ENCODE measurements at places on chromosomes 16 and 17. TPM values are rescaled to one million over a fixed set of nuclear protein-coding genes. Genes with fewer than 3 reads are reported as not detected.

DNA sequence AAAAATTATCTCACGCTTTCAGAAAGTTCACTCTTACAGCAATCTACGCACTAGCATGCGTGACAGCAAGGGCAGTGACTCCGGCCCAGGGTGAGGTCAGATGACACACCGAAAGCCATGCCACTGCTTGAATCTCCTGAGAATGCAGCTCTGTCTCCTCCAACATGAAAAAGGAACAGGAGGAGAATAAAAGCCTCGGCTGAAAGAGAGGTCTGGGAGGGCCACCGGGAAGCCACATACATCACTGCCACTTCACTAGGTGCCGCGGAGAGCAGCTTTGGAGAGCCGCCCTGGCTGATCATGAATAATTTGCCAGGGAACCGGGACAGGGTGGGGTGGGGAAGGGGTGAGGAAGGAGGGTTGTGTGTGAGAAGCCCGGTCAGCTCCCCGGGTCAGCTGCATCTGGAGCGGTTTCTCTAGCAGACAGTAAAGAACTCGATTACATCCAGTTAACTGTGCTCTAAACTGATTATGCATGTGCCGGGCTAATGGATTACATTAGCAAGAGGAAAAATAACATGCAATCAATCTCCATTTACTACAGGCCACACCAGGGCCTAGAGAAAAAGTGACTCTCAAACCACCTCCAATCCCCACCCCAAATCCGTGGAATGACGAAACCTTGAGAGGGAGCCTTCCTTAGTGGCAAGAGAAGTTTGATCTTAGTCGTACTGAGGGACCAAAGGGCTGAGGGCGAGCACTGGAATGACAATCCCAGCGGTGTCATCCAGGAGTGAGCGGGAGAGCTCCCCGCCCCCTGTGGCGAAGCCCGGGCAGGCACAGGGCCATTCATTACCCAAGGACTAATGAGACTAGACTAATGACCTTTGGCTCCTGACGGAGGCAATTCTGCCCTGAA is 100.3 kb downstream of the ZFHX3 start:
- no peak for DNase-seq

GRCh38 chr17:66491665-66492064 is 189.3 kb downstream of the PRKCA start:
- DNase-seq, result no peak

GRCh38 chr16:80831039-80831438 is 26.6 kb upstream of the CDYL2 start:
- no peak for DNase-seq

DNA sequence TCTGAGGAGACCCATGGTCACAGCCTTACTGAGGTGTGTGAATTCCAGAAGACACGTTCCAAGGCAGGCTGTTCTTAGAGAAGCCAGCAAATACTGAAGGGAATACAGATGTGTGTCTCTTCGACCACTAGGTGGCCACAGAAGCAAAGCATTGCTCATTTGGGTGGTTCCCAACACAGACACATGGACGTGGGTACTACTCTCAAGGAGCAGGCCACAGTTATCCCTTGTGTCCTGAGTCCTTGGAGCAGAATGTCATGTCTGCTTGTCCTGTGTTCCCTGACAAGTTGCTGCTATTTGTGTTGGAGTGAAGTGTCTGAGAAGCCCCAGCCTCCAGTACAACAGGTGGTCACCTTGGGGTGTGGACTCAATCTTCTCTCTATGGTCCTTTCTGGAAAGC is 30.3 kb downstream of the HMOX2 start:
- DNase-seq, result peak; percentile 68

- no peak for DNase-seq
Measured at GRCh38 chr17:63941162-63941561, 9.0 kb upstream of the CD79B start.

DNA sequence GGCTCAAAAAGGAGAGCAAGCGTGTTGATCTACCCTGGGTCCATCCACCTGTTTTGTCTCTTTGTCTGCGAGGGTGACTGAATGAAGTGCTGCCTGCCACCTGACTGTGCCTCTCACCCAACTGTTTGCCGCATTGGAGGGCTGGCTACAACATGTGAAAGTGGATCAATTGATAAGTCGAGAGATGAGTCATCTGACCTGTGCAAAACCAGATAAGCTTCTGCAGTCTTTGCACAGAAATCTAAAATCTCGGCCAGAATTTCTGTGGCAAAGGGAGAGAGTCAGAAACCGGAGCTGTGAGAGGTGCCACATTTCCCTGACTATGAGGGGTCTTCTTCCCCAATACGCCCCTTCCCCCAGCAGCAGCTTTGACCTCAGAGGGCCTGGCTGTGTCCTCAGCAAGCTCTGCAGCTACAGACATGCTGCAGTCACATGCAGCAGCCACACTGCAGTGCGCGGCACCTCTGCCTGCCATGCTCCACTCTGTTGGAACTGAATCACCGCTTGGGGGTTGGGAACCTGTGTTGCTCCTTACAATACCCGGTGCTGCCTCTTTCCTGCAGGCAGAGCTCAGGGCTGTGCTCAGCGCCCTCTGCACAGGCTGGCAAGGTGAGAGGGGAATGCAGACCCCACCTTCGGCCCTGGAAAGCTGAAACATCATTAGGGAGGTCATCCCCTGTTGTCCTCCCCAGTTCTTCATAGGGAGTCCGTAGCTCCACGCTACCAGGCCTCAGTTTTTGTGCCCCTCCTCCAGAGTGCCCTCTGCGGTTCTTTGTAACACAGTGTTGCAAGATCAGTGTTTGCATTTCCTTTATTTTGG is 16.2 kb upstream of the HAS3 start:
- DNase-seq, result no peak

DNA sequence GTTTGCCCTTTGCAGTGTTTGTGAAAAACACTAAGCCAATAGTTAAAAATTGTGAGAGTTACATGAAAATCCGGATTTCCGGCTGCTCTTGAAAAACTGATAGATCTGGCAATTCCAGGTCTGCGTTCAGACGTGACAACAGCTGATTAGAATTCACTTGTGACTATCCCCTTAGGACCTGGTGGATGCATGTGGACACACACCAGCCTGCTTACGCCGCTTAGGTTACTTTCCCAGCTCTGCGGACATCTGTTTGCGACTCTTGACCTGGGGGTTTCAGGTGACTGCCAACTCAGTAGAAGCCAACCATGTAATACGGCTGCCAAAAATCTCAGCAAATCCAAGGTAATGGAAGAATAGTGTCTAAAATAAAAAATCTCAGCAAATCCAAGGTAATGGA is 24.3 kb downstream of the VPS53 start:
- no peak for DNase-seq

DNA sequence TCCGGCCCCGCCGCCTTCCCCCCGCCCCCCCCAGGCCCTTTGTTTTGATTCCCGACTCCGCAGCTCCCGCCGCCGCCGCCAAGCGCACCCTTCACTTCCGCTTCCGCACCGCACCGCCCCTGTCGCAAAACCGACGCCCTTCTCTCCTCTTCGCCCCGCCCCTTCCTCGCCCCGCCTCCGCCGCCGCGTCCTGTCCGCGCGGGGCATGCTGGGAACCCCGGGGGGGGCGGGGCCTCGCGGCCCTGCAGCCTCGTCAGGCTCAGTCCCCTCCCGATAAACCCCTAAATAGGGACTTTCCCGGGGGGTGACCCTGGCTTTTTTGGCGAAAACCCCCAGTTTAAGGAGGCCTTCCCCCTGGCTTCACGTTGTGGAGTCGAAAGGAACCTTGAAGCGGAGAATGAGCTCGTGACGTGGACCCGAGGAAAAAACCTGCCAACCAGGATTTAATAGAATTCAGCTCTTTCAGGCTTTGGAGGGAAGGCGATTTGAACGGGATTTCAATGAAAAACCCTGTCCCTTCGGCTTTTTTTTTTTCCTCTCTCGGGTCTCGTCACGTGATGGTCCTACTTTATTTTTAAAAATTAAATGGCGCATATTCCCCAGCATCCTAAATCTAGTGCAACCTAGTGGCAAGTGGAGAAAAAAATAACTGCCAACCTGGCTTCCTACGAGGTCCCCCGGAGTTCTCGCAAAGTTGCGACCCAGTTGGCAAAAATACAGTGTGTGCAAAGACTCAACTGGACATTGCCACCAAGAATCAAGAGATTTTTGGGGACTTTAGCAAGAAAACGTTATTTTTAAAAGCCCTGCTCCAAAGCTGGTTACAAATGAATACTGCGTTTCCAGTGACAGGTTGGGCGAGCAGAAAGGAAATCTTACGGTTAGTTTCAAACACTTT is at the start of gene MARF1:
MARF1 (minus strand) TSS at position 107 of the 898 bp plus-strand sequence. CDS start 3,921 bp downstream, outside the sequence.
- peak; percentile 93 for DNase-seq

- no peak for DNase-seq
Measured at GRCh38 chr16:50102051-50102746, 36.4 kb downstream of the HEATR3 start.

GRCh38 chr16:23947838-23948237 is 112.1 kb downstream of the PRKCB start:
- DNase-seq, result no peak

DNA sequence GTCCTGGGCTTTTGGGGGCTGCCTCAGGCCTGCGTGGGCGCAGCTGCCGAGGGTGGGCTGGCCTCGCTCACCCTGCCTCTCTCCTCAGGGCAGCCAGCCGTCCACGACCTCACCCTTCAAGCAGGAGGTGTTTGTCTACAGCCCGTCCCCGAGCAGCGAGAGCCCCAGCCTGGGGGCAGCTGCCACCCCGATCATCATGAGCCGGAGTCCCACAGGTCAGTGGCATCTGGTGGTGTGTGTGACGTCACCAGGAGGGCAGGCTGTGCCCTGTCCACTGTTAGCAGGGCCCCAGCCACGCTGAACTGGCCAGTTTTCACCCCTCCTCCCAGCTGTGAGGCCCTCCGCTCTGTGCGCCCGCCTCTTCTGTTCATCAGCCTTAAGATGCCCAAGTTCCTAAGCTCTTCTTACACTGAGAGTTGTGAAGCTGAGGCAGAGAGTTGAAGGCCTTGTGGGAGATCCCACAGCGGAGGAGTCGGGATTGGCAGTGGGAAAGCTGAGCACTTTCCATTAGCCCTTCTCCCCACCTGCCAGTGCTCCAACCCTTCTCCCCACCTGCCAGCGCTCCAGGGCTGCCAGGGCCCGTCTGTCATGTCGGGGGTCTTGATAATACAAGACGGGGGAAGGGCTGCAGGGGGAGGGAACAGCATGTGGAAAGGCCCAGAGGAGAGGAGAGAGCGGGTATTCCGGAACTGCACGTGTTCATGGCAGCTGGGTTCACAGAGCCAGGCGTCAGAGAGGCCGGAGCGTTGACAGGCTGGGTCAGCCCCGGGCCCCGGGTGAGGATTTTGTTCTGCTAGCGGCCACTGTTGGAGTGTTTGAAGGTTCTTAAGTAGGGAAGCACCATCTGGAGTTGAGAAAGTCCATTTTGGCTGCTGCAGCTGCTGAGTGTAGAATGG is 36.3 kb downstream of the OR1D5 start:
- no peak for DNase-seq

GRCh38 chr17:78710607-78711006 is 71.5 kb downstream of the CYTH1 start:
- no peak for DNase-seq

DNA sequence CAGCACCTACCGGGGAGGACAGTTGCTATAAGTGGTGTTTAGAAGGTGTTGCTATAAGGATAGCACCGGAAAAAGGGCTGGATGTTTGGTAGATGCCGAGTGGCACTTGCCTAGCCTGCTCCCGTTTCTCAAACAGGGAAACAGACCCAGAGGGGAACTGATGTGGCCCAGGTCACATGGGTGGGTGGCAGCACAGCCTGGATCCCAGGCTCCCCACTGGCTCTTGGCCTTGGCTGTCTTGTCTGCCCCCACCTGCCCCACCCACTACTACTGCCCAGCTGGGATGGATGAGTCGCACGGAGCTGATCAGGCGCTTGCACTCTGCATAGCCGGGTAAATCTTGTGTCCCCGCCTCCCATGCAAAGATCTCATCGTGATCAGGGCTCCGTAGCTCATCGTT is 7.2 kb downstream of the SMTNL2 start:
- no peak for DNase-seq

DNA sequence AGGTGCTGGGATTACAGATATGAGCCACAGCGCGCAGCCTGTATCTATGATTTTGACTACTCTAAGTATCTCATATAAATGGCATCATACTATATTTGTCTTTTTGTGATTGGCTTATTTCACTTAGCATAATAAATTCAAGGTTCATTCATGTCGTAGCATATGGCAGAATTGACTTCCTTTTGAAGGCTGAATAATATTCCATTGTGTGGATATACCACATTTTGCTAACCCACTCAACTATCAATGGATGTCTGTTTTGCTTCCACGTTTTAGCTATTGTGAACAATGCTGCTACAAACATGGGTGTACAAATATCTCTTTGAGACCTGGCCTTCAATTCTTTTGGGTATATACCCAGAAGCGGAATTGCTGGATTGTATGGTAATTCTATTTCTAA is 10.1 kb downstream of the PLXDC1 start:
- DNase-seq, result no peak

DNA sequence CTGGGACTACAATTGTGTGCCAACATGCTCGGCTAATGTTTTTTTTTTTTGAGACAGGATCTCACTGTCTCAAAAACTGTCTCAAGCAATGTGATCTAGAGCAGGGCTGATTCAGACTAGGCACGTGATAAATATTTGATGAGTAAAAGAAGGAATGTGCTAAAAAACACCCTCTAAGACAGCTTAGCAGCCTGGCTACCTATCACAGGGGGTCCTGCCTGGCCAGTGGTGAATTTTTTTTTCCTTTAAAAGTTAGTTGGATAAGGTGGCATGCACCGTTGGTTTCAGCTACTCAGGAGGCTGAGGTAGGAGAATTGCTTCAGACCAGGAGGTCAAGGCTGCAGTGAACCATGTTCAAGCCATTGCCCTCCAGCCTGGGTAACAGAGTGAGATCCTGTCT is 14.8 kb upstream of the GPATCH8 start:
- no peak for DNase-seq

- DNase-seq, result no peak
Measured at GRCh38 chr17:2111691-2112090, 56.8 kb downstream of the HIC1 start.

DNA sequence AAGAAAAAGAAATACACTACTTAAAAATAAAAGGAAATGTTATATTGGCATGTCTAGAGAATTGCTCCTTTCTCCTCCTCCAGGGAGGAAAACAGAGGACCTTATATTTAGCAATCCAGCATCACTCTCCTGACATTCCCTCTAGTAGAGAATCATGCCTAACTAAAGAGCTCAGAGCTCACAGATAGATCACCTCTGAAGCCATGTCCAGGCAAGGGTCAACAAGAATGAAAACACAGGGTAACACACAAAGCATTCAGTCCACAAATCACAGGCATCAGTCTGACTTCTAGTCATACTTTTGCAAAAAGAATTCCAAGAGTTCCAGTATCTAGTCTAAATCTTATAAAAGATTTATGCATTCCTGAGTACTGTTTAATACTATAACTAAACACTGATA is 4.4 kb upstream of the HASPIN start:
- no peak for DNase-seq

The TEDC2 gene
- total RNA-seq, result 3.4 TPM

The STAT3 gene
- total RNA-seq, result 107 TPM

The ZFP1 gene
- total RNA-seq, result 15.3 TPM

The ZNF689 gene
- 3.3 TPM for total RNA-seq

The TAT gene
- total RNA-seq, result not detected

The RAD51D gene
- 4.9 TPM for total RNA-seq

The ITGB4 gene
- 31.4 TPM for total RNA-seq

The CDK12 gene
- 33.1 TPM for total RNA-seq

The CIBAR2 gene
- total RNA-seq, result not detected

The WNT3 gene
- 10.5 TPM for total RNA-seq
